Neural crest cell (in vitro differentiated cells): ENCODE measurements at places on chromosomes 5 and 9.

DNA sequence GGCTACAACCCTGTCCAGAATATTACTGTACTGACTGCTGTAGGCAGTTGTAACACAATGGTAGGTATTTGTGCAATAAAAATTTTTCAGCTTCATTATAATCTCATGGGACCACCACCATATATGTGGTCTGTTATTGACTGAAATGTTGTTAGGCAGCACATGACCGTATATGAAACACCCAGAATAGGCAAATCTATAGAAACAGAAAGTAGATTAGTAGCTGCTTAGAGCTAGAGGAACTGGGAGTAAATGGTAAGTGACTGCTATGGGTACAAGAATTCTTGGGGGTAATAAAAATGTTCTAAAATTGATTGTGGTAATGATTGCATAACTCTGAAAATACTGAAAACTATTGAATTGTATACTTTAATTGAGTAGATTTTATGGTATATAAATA, 185.7 kb downstream of the ESM1 start:
- H3K36me3 ChIP-seq: no peaks in the 10 kb centered on the region
- H3K4me1 ChIP-seq: no peaks in the 10 kb centered on the region
- DNase-seq: no peak
- no peak overlapping the region for H3K27ac ChIP-seq
- H3K27me3 ChIP-seq: no peaks in the 10 kb centered on the region

DNA sequence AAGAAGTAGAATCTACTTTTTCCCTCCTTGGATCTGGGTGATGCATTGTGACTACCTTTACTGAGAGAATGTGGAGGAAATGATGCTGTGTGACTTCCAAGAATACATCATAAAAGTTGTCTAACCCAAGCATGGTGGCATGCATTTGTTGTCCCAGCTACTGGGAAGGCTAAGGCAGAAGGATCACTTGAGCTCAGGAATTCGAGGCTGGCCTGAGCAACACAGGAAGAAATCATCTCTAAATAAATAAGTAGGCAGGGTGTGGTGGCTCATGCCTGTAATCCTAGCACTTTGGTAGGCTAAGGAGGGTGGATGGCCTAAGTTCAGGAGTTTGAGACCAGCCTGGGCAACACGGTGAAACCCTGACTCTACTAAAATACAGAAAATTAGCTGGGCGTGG, 143.2 kb upstream of the VLDLR start:
- H3K27me3 ChIP-seq: no peaks in the 10 kb centered on the region
- H3K36me3 ChIP-seq: peaks cover 3% of the 10 kb centered on the region
- no peak for DNase-seq

GRCh38 chr5:83146441-83146840, 69.1 kb downstream of the XRCC4 start:
- H3K4me3 ChIP-seq: no peak overlapping the region
- peaks cover 6% of the 10 kb centered on the region for H3K36me3 ChIP-seq
- H3K4me1 ChIP-seq: no peaks in the 10 kb centered on the region
- no peaks in the 10 kb centered on the region for H3K27me3 ChIP-seq
- no peak for DNase-seq

DNA sequence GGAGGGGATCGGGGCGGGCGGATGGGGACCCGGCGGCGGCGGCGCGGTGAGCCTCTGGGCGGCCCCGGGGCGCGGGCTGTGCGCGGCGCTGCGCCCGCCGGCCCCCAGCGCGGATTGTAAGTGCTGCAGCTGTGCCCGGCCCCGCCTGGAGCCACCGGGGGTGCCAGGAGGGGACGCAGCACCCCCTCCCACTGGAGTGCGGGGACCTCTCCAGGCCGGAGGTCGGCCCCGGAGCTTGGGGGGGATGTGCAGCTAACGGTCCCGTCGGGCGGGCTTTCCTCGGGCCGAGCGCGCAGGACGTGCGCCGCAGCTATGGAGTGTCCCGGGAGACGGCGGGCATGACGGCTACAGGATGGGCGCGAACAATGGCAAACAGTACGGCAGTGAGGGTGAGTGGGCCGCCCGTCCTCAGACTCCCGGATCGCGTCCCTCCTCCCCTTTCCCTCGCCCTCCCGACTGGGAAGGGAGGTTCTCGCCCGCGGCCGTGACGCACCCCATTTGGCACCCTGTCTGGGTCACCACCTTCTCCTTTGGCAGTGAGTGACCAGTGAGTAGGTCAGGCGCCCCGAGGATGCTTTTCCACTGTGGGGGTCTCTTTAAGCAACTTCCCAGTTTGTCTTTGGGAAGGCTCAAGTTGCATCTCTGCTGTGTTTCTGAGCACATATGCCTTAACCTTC, 483 bp downstream of the FBXL7 start:
- peak; percentile 42 for DNase-seq
- peaks cover 46% of the 10 kb centered on the region for H3K4me1 ChIP-seq
- peak overlapping the region; percentile 90 for H3K4me3 ChIP-seq
- H3K27me3 ChIP-seq: peaks cover 24% of the 10 kb centered on the region

- H3K27ac ChIP-seq: no peak overlapping the region
- no peak for DNase-seq
- H3K36me3 ChIP-seq: no peaks in the 10 kb centered on the region
- no peaks in the 10 kb centered on the region for H3K4me1 ChIP-seq
- H3K27me3 ChIP-seq: peaks cover 34% of the 10 kb centered on the region
These were observed 113.8 kb upstream of the PUM3 start for GRCh38 chr9:2957656-2958200.

DNA sequence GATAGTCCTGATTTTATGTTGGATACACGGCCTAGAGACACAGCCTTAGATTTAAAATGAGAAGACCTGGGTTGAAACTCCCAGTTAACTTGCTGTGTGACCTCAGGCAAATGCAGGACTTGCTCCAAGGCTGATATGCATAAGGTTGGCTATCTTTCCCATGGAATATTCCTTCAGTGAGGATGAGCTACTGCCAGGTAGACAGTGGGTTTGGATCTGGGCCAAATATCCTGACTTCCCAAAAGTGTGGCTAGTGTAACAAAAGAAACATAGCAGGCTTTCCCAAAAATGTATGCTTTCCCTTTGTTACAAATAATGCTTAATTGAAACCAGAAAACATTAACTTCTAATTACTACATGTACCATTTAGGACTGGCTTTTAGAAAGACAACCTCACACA, 697 bp upstream of the XPA start:
- no peaks in the 10 kb centered on the region for H3K36me3 ChIP-seq
- no peak for DNase-seq
- H3K27me3 ChIP-seq: peaks cover 3% of the 10 kb centered on the region

GRCh38 chr9:113625486-113625885, 162.0 kb downstream of the RGS3 start:
- H3K27me3 ChIP-seq: no peaks in the 10 kb centered on the region
- no peaks in the 10 kb centered on the region for H3K36me3 ChIP-seq
- DNase-seq: no peak
- H3K27ac ChIP-seq: no peak overlapping the region
- peaks cover 41% of the 10 kb centered on the region for H3K4me1 ChIP-seq

- DNase-seq: no peak
- no peak overlapping the region for H3K27ac ChIP-seq
- peaks cover 35% of the 10 kb centered on the region for H3K4me1 ChIP-seq
These were observed 4.7 kb downstream of the KLF9 start for GRCh38 chr9:70409800-70410199.

DNA sequence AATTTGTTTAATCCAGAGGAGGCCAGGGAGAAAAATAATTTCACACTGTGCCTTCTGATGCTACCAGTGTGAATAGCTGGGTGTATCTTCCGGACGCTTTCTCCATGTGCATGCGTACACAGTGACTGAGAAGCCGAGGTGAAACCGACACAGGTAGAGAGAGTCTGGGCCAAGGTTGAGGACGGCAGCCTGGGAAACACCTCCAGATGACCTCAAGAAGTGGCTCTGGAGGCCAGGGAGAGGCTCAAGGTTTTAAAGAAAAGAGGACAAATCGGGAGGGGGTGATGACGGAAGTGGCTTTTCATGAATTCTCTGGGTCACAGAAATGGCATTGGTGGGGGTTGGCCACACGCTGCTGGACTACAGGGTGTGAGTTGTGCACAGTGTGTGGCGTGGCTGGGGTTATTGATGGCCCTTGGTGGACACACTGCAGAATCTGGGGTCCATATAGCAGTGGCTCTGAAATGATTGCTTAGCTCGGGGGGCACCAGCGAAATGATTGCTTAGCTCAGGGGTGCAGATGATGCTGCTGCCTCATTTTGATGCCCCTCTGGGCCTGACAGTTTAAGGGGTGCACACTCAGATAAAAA, 34.1 kb upstream of the LRRC14B start:
- no peaks in the 10 kb centered on the region for H3K36me3 ChIP-seq
- no peak overlapping the region for H3K4me3 ChIP-seq
- DNase-seq: no peak
- H3K27ac ChIP-seq: no peak overlapping the region
- no peaks in the 10 kb centered on the region for H3K27me3 ChIP-seq

- no peak overlapping the region for H3K27ac ChIP-seq
- H3K36me3 ChIP-seq: peaks cover 10% of the 10 kb centered on the region
- DNase-seq: no peak
These were observed 11.2 kb downstream of the KLHL9 start for GRCh38 chr9:21324047-21324446.

DNA sequence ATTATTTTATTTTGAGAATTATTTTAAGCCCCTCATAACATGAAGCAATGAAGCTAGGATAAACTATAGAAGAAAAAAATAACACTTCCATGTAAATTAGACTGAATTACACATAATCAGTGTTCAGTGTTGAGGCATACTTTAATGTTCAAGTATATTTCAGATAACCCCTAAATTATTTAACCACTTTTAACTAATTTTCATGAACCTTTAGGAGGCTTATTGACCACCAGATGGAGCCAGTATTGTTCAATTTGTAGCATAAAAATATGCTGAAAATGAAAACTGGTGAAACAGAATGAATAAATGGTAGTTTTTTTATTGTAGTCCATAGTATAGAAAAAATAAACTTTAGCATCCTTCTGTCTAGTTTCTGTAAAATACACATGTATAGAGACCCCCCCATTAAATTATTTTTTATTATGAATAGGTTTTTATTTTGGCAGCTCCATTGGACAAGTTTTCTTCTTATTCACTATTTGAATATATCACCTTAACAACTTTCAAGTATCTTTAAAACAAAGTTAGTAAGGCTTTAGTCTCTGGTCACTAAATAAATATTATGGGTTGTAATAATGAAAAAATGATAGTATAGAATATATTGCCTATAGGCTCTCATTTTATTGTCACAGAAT, 190.1 kb downstream of the CWC27 start:
- H3K27me3 ChIP-seq: no peaks in the 10 kb centered on the region
- no peak overlapping the region for H3K4me3 ChIP-seq
- H3K4me1 ChIP-seq: no peaks in the 10 kb centered on the region
- no peak for DNase-seq
- no peak overlapping the region for H3K27ac ChIP-seq
- peaks cover 13% of the 10 kb centered on the region for H3K36me3 ChIP-seq

- no peaks in the 10 kb centered on the region for H3K27me3 ChIP-seq
- H3K4me3 ChIP-seq: no peak overlapping the region
- H3K4me1 ChIP-seq: no peaks in the 10 kb centered on the region
- no peak overlapping the region for H3K27ac ChIP-seq
- no peaks in the 10 kb centered on the region for H3K36me3 ChIP-seq
These were observed 40.0 kb downstream of the CCNH start for GRCh38 chr5:87372705-87373104.

DNA sequence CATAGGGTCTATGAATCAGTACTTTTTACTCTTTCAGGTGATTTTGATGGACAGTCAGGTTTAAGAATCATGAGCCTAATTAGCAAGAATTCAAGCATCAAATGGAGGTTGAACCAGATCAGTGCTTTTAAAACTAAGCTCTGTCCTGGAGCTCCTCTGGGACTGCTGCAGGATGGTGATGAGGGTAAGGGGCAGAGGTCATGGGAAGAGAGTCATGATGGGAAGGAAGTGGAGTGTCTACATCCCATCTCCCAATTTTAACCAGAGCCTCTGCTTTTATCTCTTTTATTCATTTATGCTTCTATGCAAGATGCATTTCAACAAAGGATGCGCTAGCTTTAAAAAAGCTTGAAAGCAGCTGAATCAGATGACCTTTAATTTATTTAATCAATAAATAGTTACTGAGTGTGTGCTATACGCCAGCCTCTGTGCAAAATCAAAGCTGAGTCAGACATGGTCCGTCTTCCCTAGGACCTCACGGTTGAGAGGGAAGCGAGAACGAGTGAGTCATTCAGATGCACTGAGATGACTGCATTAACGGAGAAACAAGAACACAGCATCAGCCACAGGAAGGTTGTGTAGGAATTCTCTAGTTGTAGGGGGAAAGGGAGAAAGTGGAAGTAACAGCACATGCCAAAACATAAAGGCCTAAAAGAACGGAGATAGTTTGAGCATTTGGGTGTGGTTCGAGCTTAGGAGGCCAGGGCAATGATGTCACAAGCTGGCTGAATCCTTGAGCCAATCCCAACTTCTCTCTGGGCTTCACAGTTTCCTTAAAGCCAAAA, 441.6 kb upstream of the BRINP1 start:
- no peaks in the 10 kb centered on the region for H3K36me3 ChIP-seq
- peaks cover 4% of the 10 kb centered on the region for H3K4me1 ChIP-seq
- H3K4me3 ChIP-seq: no peak overlapping the region
- no peak for DNase-seq
- H3K27me3 ChIP-seq: peaks cover 2% of the 10 kb centered on the region
- no peak overlapping the region for H3K27ac ChIP-seq

GRCh38 chr5:164809821-164810220, 1304.4 kb downstream of the MAT2B start:
- H3K27me3 ChIP-seq: no peaks in the 10 kb centered on the region
- H3K4me1 ChIP-seq: peaks cover 6% of the 10 kb centered on the region
- H3K4me3 ChIP-seq: no peak overlapping the region
- H3K36me3 ChIP-seq: no peaks in the 10 kb centered on the region

- no peaks in the 10 kb centered on the region for H3K27me3 ChIP-seq
- no peak overlapping the region for H3K27ac ChIP-seq
- H3K4me3 ChIP-seq: no peak overlapping the region
- H3K36me3 ChIP-seq: peaks cover 3% of the 10 kb centered on the region
These were observed 403.5 kb downstream of the ZNF608 start for GRCh38 chr5:124342986-124343385.

DNA sequence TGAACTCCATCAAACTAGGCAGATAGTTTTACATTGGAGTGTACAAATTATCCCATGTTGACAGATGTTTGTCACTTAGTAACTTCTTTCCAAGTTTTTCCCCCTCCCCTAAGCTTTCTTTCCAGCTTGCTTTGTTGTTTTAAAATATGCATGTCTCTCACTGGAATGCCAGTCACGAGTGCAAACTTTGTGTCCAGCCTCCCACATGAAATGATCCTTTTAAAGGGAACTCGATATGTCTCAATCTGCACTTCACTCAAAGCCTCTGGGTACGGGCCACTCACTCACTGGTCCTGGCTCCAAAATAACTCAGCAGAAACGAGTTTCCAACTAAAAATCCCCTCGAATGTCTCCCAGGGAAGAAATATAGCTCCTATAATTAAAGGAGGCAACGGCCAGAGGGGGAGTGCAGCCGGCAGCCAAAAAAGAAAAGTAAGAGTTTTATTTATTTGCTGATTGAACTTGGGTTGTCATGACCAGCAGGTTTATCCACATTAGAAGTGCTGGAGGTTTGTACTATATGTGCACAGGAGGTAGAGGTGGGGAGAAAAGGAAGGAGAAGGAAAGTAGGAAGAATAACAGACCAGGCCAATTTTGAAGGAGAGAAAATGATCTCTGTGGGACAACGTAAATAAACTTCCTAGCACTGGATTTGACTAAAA, 17.5 kb downstream of the NR2F1 start:
- DNase-seq: no peak
- peaks cover 7% of the 10 kb centered on the region for H3K36me3 ChIP-seq
- H3K27ac ChIP-seq: no peak overlapping the region
- H3K4me3 ChIP-seq: no peak overlapping the region
- H3K4me1 ChIP-seq: peaks cover 34% of the 10 kb centered on the region
- peaks cover 52% of the 10 kb centered on the region for H3K27me3 ChIP-seq

GRCh38 chr9:127741831-127742434, 6.8 kb upstream of the TOR2A start:
- peak; percentile 91 for DNase-seq
- peaks cover 8% of the 10 kb centered on the region for H3K27me3 ChIP-seq
- H3K36me3 ChIP-seq: no peaks in the 10 kb centered on the region
- H3K4me3 ChIP-seq: peak overlapping the region; percentile 92
- H3K4me1 ChIP-seq: peaks cover 18% of the 10 kb centered on the region
